ENCODE measurements at places on chromosomes 4 and X.

- DNase-seq: no peak
Observed at GRCh38 chrX:124737771-124738170, 391.4 kb downstream of the SH2D1A start.

- no peak for DNase-seq
Observed at GRCh38 chr4:186144198-186144945, 39.9 kb downstream of the FAM149A start.

DNA sequence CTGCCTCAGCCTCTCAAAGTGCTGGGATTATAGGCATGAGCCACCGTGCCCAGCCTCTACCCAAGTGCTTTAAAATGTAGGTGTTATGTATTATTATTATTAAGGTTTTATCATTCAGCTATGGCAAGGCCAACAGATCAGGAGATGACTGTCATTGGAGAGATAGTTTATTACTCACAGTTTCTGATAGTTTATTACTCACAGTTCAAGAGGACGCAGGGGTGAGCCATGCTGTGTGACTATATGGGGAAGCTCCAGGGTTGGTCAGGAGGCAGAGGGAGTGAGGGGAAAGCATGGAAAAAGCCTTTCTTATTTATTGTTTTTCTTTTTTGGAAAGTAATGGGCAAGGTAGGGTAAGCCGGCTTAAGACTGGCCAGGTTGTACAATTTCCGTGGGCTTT is 25.4 kb upstream of the ARSD start:
- DNase-seq: no peak

DNA sequence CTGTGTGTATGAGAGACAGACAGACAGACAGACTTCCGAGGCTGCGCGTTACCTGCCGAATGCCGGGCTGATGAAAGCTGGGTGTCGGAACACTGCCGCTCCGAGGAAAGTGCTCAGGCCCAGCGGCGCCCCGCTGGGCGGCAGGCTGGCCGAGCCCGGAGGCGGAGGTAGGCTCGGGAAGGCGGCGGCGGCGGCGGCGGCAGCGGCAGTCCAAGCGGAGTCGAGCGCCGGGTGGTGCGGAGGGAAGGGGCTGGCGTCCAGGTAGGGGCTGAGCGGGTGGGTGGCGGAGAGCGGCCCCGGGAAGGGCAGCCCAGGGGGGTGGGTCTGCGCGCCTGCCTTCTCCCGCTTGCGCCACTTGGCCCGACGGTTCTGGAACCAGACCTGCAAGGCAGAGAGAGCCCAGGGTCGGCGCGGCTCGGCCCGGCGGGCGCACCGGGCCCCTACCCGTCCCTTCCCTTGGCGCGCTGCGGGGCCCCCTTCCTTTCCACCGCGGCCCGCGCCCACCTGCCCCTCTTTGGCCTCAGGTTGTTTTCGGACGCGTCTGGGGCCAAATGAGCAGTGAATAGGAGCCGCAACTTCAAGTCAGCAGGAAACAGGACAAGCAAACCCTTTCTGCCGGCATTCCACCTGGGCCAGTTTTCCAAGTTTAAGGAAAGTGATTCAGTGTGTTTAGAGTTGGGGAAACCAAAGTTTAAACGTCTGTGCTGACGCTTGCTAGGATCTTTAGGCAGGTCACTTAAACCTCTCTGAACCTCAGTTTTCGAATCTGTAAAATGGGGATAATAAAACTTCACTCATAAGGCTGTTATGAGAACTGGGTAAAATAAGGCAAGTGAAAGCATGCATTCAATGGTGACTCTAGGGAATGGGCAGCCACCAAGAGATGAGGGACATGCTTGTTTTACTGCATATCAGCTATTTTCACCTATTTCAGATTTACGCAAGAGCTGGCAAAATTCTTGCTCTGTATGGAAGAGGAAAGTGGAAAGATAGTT is 8.4 kb downstream of the ARX start:
- no peak for DNase-seq

- DNase-seq: no peak
Observed at GRCh38 chr4:166169111-166169510, 296.1 kb downstream of the TLL1 start.

DNA sequence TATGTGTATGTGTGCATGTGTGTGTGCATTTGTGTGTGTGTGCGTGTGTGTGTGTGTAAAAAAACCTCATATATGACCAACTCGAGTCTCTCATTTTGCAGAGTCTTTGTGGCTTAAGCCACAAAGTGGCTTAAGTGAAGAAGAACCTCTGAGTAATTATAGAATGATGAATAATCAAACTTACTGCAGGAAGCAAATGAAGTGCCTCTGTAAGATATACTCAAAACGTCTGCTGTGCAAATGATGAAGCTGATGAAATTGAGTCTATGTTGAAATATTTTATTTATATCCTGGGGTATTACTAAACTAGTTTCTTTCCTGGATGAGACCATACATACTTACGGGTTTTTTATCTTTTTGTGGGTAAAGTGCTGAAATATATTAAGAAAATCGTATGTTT is 1198.7 kb downstream of the PCDH7 start:
- peak; percentile 23 for DNase-seq

DNA sequence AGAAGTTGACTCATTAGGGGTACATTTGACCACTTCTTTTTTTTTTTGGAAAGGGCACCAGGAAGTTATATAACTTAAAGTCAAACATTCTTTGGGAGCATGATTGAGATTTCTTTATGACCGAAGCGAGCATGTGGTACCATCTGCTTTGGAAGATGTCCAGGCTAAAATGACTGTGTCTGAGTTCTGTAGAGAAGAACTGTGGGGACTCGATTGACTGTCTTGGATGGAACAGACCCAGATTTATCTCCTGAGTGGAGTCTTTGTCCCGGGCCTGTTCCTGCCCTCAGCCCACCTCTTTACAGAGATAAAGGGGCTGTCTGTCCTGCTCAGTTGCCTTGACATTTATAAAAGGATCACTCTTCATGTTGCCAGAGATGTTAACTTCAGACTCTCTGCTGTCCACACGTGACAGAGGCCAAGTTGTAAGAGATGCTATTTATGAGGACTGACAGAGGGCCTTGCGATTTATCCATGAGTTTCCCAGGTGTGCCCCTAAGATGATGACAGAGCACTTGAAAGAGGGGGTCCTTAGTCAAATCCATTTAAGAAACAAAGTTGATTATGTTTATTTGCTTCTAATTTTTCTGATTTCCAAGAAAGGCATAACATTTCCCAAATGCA is 16.8 kb downstream of the SMIM20 start:
- no peak for DNase-seq

- DNase-seq: no peak
Observed at GRCh38 chr4:67762086-67762485, 7.9 kb upstream of the GNRHR start.

GRCh38 chr4:36385951-36386571 is 104.6 kb downstream of the DTHD1 start:
- no peak for DNase-seq

DNA sequence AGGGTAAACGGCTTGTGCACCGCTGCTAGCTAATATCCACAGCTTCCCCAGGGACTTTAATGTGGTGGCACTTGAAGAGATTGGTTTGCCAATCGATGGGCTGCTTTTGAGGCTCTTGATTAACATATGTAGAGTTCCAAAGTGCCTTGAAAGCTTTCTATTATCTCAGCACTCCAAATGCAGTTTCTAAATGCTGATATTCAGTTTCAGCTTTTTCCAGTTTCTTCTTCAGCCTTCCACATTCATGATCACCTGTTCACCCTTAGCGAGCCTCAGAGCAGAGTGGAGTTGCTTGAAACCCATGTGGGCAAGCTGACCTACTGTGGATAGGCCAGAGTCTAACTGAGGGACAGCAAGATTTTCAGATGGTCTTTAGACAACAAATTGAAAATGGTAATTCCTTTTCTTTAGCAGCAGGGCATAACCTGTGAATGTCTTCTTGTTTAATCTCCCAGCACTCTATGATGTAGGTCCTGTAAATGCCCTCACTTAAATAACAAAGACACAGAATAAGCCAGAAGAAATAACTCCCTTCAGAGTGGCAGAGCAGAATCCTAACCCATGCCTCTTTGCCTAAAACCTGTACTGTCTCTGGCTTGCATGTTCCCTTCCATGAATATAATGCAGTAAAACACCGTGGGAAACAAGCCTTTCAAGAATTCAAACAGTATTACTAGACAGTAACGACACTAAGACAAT is 99.8 kb downstream of the TSPAN5 start:
- no peak for DNase-seq

DNA sequence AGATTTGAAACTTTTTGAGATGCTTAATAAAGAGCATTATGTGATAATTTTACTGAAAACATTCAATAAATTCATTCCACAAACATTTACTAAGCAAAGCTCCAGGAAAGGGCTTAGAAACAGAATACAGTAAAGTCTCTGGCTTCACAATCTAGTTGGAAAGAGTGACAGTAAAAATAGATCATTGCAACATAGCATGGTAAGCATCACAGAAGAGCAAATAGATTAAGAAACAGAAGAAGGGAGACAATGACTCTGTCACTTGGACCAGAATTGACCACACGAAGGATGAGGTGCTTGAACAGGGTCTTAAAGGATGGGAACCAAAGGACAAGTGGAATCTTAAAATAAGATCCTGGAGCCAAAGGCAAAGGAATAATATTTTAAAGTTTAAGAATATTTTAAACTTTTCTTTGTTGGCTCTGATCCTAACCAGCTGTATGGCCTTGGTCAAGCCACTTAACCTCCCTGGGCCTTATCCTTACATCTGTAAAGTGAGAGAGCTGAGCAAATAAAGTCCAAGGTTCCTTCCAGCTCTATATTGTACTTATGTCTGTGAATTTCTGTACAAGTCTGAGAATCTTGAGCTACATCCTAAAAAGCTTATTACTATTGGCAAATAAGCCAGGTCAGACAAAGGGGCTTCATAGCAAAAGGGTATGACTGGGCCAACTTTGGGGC is 33.9 kb downstream of the SEC24D start:
- DNase-seq: no peak
